Hematopoietic multipotent progenitor cell treated with erythropoietin and hydrocortisone succinate and interleukin-3 and kit ligand, for 8 days (in vitro differentiated cells): ENCODE measurements at places on chromosomes 7 and 10.

GRCh38 chr10:127150136-127150535 lies 46.3 kb downstream of the INSYN2A start:
- no peak for DNase-seq

DNA sequence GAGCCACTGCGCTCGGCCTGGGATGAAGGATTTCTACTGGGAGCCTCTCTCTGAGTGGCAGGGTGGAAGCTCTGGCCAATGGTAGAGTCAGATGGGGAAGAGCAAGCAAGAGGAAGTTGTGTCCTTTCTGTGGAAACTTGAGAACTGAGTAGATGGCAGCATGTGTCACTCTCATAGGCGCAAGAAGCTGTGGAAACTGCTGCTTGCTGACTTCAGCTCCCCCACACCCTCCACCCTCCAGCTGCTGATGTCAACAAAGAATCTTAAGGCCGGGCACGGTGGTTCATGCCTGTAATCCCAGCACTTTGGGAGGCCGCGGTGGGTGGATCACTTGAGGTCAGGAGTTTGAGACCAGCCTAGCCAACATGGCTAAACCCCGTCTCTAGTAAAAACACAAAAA lies 39.8 kb upstream of the SRGN start:
- peak; percentile 26 for DNase-seq

GRCh38 chr7:18086165-18087025 lies 58.7 kb upstream of the PRPS1L1 start:
- DNase-seq: no peak

GRCh38 chr7:91319351-91319750 lies 55.1 kb downstream of the FZD1 start:
- no peak for DNase-seq

GRCh38 chr7:155751409-155751808 lies 60.9 kb downstream of the SHH start:
- DNase-seq: no peak

DNA sequence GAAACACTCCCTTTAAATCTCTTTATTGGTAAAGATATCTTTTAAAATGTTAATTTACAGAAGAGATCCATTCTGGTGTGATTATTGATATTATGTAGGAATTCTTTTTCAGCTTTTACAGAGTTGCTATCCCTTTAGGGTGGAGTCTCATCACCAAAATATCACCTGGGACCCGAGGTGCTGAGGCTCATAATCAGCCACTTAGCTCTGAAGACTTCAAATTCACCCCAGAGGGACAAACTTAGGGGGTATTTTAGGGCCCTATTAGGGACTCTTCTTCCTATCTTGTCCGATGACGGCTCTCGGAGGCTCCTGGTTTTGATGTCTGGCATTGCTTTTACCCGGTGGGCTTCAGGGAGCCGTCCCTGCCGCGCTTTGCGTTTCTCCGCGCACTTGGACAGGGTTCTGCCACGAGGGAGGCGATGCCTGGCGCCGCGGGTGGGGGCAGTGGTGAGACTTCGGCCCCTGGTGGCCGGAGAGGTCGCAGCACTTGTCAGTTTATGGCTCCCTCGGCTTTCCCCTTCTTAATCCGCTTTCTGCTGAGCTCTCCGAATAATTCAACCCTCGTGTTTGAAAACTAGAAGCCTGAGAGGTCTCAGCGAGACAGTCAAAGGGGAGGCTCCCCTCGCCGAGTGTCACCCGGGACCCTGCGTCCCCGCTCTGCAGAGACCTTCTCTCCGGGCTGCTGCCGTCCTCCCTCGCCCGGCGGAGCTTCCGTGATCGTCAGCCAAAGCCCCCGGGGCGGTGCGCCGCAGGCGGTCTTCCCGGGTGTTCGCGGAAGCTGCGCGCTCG lies 27.8 kb downstream of the RBM20 start:
- DNase-seq: peak; percentile 85

DNA sequence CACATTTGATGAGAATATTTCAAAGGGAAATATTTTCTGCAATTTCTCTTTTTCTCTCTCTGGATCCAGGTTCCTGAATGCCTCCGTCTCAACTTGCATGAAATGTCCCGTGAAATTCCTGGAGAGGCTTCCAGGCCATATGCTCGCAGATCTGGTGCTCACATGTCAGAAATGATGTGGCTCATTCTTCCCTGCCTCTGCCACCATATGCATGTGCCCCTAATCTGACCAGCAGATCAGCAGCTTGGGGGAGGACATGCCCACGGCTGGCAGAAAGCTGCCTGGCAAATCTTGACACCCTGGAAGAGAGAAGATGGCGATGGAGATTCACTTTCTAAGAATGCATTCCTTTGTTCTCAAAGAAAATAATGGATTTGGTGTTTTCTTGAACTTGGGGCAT lies 490.7 kb downstream of the RPS24 start:
- DNase-seq: no peak

DNA sequence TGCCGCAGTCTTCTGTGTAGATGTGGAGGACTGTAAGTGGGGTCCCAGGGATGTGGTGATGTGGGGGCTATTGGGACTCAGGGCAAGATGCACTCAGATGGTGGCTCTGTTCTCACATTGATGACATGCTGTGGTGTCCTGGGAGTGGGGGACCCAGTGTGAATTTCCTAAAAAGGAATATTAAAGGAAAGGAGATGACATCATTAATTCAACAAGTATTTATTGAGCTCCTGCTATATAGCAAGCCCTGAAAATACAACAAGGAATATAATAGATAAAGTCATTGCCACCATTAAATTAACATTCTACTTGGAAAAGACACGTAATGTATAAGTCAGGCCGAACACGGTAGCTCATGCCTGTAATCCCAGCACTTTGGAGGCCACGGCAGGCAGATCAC lies 61.9 kb upstream of the MNX1 start:
- no peak for DNase-seq

DNA sequence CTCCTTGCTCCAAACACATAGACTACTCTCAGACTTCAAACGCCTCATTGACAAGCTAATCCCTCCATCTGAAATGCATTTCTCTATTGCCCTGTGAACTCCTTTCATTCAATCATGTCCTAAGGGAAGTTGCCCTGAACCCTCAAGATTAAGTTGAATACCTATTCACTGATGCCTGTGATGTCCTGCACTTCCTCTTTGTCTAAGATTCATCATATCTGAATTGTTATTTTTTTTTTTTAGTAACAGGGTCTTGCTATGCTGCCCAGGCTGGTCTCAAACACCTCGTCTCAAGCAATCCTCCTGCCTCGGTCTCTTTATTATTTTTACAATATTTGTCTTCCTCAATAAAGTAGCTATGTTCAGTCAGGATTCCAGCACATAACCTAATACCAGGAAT lies 3.2 kb downstream of the PSMA2 start:
- no peak for DNase-seq

DNA sequence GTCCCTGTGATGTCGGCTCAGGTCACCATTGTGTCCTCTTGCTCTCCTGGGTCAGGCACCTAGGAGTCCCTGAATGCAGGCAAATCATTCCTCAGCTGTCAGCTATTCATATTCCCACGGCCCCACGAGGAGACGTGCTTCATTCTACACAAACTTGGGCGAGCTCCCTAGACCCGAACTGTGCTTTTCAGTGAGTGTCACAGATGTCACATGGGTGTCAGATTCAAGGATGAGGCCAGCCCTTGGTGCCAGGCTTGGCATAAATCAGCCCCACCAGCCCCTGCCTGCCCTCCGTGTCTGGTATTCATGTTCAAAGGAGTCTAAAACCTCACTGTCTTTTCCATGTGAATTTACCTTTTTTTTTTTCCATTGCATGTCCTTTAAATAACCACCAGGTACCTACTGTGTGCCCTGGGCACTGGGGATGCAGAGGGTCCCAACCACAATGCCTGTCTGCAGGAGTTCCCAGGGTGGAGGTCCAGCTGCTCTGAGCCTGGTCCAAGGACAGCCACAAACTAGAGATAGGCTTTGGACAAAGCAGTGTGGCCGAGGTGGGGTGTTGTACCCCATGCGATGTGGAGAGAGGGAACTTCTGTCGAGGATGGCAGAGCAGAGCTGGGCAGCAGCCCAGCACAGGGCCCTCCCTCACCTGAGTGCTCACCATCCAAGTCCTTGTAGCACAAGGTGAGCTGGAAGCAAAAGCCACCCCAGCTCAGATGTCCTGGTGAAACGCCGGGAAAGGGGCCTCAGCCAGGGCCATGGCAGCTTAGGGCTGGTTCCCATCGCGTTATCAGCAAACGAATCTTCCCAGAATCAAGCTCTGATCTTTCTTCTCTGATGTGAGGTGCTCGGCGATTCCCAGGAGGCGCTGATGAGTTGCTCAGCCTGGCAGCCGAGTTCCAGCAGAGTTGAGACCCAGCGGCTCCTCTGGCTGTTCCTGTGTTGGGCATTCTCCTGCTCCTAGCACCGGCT lies 611.9 kb downstream of the PTPRN2 start:
- DNase-seq: no peak

- DNase-seq: no peak
Measured at GRCh38 chr7:47552621-47553020, 29.3 kb downstream of the TNS3 start.

GRCh38 chr10:44696496-44696895 lies 214.6 kb upstream of the TMEM72 start:
- no peak for DNase-seq

GRCh38 chr7:47295606-47296005 lies 286.3 kb downstream of the TNS3 start:
- DNase-seq: no peak

- DNase-seq: no peak
Measured at GRCh38 chr7:4818000-4818794, 42.8 kb downstream of the AP5Z1 start.

- DNase-seq: no peak
Measured at GRCh38 chr7:39488467-39489393, 77.5 kb upstream of the YAE1 start.

DNA sequence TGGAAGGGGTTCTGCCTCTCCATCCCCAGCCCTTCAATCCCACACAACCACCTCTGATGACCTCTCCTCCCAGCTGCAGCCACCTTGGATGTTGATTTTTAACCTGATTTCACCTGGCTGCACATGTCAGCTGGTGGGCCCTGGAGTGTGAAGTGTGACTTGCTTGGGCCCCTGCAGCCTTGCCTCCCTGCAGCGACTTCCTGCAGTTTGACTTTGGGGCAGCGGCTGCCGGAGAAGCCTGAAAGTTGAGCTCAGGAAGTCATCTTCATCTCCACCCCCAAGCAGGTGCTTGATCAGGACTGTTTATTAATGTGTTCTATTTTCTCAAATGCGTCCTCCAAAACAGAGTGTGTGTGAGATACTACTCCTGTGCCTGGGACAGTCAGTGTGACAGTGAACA lies 675.2 kb upstream of the GALNT17 start:
- no peak for DNase-seq

DNA sequence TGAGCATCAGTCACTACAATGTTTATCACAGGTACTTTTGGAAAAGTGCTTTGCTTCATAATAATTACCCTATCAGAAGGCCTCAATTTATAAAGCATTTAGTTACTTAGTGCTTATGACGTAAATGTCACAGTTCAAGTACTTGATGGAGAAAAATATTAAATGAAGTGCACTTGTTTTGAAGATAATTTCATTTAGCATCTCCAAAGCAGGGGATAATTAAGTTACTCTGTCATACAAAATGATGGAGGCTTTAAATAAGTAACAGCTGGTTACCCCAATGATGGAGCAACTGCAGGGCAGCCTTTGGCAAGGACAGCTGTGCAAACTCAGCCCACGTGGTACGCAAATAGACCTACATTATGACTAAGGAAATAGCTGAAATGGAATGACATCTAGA lies 768.8 kb downstream of the GRM8 start:
- DNase-seq: no peak

GRCh38 chr7:122013065-122013464 lies 131.0 kb downstream of the AASS start:
- DNase-seq: no peak

DNA sequence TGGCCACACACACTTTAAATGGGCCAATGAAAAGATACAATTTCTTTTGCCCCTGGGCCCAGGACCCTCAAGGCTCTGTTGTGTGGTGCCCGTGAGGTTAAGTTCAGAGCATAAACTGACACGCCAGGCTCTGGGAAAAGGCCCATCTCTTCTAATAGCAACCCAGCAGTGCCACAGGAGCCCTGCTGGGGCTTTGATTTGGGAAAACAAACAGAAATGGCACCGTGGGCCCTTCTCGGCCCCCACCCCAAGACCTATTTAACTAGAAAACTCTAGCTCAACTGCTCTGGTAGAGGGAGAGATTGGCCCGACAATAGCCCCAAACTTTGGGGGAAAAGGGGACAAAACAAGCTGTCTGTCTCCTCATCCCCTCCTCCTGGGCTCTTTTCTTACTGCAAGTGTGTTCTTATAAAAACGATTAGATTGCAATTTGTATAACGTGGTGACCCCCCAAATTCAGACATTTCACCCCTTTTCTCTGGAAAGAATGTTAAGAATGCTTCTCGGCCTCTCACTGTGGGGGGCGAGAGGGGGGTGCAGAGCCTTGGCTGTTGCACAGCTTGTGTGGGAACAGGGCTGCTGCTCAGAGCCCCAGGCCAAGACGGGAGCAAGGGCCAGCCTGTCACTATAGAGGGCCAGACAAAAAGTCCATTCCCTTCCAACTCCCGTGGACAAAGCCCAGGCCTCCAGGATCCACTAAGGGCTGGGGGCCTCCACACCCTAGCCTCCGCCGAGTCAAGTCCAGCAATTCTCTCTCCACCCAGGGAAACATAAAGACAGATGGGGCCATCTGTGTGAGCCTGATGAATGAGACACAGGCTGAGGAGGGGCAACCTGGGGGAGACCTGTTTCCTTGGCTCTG lies 26.8 kb downstream of the DPCD start:
- no peak for DNase-seq

- no peak for DNase-seq
Measured at GRCh38 chr7:102317231-102318059, 30.8 kb downstream of the SH2B2 start.
